Natural killer cell (primary cell): ENCODE measurements at places on chromosomes 3 and 15. TPM values are rescaled to one million over a fixed set of nuclear protein-coding genes. Genes with fewer than 3 reads are reported as not detected.

RHOV gene
- not detected for total RNA-seq

LRRIQ4 gene
- not detected for total RNA-seq

CILP gene
- total RNA-seq = 0.61 TPM

HMG20A gene
- 71.0 TPM for total RNA-seq

GOLGA8G gene
- not detected for total RNA-seq

CCR8 gene
- not detected for total RNA-seq

GRCh38 chr15:72796515-72797337 lies 13.2 kb upstream of the ADPGK start:
- no peak overlapping the region for H3K27ac ChIP-seq
- H3K36me3 ChIP-seq = no peaks in the 10 kb centered on the region
- peaks cover 10% of the 10 kb centered on the region for H3K4me1 ChIP-seq
- DNase-seq = peak; percentile 59

DNA sequence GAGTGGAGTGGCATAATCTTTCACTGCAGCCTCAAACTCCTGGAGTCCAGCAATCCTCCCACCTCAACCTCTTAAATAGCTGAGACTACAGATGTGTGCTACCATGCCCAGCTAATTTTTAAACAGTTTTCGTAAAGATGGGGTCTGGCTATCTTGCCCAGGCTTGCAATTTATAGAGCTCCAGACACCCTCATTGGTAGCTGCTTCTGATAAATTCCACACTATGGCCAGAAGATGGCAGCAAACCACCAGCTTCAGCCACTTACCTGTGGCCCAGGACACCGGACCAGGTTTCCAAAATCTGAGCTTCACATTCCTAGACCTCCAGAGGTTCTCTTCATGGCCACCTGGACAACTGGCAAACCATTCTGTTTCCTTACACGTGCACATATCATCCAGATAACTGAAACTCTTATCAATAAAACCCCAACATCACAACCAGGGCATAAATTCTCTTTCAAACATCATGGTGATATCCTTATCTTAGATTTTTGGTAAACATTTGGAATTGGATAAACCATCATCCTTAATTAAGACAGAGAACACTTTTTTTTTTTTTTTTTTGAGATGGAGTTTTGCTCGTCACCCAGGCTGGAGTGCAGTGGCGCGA lies 28.9 kb downstream of the FBXW12 start:
- peak; percentile 91 for DNase-seq
- H3K4me3 ChIP-seq = no peak overlapping the region
- no peaks in the 10 kb centered on the region for H3K36me3 ChIP-seq
- no peaks in the 10 kb centered on the region for H3K4me1 ChIP-seq
- H3K27ac ChIP-seq = no peak overlapping the region

DNA sequence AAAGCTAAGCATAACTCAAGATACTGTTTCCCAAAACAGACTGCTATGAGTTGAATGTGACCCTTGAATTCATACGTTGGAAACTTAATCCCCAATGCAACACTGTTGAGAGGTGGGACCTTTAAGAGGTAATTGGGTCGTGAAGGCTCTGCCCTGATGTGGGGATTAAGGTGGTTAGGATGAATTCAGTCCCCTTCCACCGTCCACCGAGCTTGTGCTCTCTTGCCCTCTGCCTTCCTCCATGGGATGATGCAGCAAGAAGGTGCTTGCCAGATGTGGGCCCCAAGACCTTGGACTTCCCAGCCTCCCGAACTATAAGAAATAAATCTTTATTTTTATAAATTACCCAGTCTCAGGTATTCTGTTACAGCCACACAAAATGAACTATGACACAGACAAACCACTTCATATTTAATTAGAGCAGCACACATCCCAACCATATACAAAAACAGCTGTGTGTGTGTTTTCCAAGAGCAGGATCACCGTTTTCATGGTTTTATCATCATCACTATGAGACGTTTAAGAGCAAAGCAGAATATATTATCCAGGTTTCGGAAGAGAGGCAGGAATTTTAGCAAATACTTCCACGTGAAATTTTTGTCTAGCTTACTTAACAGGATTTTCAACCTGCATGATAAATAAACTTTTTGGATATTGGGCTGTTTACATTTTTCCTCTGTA lies 61.2 kb downstream of the CD200R1L start:
- H3K4me3 ChIP-seq = no peak overlapping the region
- DNase-seq = no peak
- H3K27ac ChIP-seq = no peak overlapping the region

GRCh38 chr3:34463414-34463813 lies 665.0 kb downstream of the PDCD6IP start:
- H3K4me1 ChIP-seq = no peaks in the 10 kb centered on the region
- H3K36me3 ChIP-seq = no peaks in the 10 kb centered on the region
- no peak for DNase-seq
- H3K4me3 ChIP-seq = no peak overlapping the region
- H3K27ac ChIP-seq = no peak overlapping the region
- H3K27me3 ChIP-seq = no peaks in the 10 kb centered on the region

GRCh38 chr15:68683551-68683950 lies 104.8 kb downstream of the CORO2B start:
- no peaks in the 10 kb centered on the region for H3K36me3 ChIP-seq
- no peak overlapping the region for H3K27ac ChIP-seq
- no peak overlapping the region for H3K4me3 ChIP-seq
- H3K4me1 ChIP-seq = no peaks in the 10 kb centered on the region
- H3K27me3 ChIP-seq = no peaks in the 10 kb centered on the region
- no peak for DNase-seq

- H3K27me3 ChIP-seq = no peaks in the 10 kb centered on the region
- H3K36me3 ChIP-seq = peaks cover 83% of the 10 kb centered on the region
- no peak overlapping the region for H3K27ac ChIP-seq
- H3K4me3 ChIP-seq = no peak overlapping the region
- DNase-seq = no peak
Observed at GRCh38 chr3:15081960-15082664, 16.8 kb downstream of the RBSN start.

DNA sequence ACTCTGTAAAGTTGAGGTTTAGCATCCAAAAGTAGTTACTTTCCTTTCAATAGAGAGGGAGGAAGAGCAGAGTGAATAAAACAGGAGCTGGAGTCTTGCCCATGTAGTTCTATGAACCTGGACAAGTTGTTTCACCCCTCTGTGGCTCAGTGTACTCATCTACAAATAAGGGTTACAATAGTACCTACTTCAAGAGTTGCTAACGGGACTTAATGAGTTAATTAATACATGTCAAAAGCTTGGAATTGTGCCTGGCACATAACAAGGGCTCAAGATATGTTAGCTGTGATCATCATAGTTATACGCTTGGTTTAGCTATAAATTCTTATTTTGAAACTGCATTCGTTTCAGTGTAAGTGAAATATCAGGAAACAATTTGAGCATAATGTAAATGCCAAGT lies 388.5 kb upstream of the THBS1 start:
- H3K27me3 ChIP-seq = no peaks in the 10 kb centered on the region
- no peak for DNase-seq
- no peaks in the 10 kb centered on the region for H3K4me1 ChIP-seq
- H3K36me3 ChIP-seq = no peaks in the 10 kb centered on the region
- no peak overlapping the region for H3K4me3 ChIP-seq

GRCh38 chr3:20739814-20740213 lies 553.8 kb upstream of the SGO1 start:
- no peak overlapping the region for H3K27ac ChIP-seq
- no peaks in the 10 kb centered on the region for H3K27me3 ChIP-seq
- DNase-seq = no peak
- no peak overlapping the region for H3K4me3 ChIP-seq

DNA sequence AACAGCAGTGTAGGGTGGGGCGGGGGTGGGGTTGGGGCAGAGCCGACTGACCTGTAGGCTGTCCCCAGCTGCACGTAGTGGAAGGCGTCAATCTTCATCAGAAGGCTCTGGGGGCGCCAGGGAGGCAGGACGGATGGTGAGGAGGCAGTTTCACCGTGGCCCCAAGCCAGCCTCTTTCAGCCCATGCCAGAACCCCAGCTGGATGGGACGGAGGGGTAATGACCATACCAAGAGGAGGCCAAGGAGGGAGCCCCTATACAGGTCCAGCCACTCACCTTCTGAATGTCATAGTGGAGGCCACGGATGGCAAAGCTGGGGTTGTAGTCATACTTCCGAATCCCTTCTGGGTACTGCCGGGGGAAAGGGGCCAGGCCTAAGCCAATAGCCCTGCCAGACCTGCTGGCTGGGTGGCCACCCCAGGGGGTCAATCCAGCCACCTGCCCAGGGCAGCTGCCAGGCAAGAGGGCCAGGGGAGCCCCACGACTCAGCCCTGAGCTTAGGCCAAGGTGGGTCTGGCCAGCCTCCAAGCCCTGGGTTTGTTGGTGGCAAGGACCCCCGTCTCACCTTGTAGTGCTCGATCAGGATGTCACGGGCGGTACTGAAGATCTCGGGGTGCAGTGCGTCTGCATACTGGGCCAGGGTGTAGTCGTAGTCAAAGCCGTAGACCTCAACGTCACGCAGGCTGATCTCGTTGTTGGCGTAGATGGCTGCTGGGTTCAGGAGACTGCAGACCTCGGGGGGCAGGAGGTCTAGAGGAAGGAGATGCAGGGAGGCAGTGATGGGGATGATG lies 4.9 kb downstream of the NT5DC2 start:
- H3K36me3 ChIP-seq = no peaks in the 10 kb centered on the region
- H3K27me3 ChIP-seq = no peaks in the 10 kb centered on the region
- H3K27ac ChIP-seq = no peak overlapping the region
- peaks cover 11% of the 10 kb centered on the region for H3K4me1 ChIP-seq
- no peak for DNase-seq

DNA sequence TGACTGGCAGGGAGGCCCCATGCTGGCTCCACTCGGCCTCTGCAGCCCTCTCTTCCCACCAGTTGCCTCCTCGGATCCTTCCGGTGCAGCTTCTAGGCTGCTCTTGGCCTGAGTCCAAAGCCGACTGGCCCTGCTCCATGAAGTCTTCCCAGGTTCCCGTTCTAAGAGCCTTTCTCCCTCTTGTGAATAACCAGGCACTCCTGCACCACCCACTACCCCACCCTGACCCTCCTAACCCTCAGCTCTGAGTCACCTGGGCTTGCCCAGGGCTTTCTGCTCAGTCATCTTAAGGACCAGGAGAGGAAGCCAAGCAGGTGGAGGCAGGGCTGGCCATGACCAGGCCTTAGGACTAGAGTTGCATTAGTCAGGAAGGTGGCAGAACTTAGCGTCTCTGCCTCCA lies 28.1 kb upstream of the CNBP start:
- DNase-seq = no peak
- no peak overlapping the region for H3K27ac ChIP-seq
- H3K36me3 ChIP-seq = no peaks in the 10 kb centered on the region
- H3K4me1 ChIP-seq = no peaks in the 10 kb centered on the region
- H3K27me3 ChIP-seq = no peaks in the 10 kb centered on the region

GRCh38 chr3:153573481-153573880 lies 411.5 kb downstream of the RAP2B start:
- no peaks in the 10 kb centered on the region for H3K4me1 ChIP-seq
- no peak overlapping the region for H3K4me3 ChIP-seq
- no peaks in the 10 kb centered on the region for H3K36me3 ChIP-seq
- DNase-seq = no peak
- no peaks in the 10 kb centered on the region for H3K27me3 ChIP-seq

DNA sequence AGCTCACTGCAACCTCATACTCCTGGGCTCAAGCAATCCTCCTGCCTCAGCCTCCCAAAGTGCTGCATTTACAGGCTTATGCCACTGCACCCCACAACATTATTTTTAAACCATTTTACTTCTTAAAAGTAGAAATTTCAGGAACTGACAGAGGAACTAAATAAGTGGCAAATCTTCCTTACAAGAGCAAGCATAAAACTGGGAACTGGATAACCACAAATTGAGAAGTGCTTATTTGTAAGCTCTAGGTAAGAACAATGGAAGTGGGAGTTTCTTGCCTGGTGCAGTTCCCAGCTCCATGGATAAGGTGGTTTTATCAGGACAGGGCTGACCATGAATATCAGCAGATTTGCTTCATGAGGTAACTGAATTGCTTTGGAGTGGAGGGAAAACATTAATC lies 655.2 kb downstream of the DIPK2A start:
- no peaks in the 10 kb centered on the region for H3K4me1 ChIP-seq
- H3K36me3 ChIP-seq = no peaks in the 10 kb centered on the region
- no peaks in the 10 kb centered on the region for H3K27me3 ChIP-seq
- DNase-seq = no peak
- no peak overlapping the region for H3K4me3 ChIP-seq
